H7 (cell line): ENCODE measurements at places on chromosomes 4 and X.

DNA sequence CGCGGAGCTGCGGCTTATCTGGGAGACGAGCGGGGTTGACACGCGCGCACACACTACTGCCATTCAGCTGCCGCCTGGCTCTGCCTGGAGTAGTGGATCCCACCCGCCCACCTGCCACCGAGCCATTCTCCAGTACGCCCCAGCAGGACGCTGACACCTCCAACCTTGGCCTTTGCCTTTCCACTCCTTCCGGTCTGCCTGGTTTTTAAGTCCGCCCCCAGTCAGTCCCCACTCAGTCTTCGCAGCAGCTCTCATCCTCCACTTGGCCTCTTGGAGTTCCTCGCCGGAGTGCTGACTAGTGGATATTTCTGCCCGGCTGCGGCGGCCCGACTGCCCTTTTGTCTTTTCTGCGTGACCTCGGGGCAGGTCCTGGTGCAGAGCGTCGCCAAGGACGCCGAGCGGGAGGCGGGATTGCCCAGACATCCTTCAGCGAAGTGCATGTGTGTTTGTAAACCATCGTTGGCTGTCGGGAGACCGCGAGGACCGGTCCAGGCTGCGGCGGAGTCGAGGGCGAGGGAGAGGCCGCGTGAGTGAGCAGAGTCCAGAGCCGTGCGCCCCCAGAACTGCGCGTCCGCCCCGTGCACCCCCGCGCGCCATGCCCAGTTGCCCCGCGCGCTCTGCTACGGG is 1.1 kb downstream of the SLIT2 start:
- DNase-seq, result peak; percentile 62

- DNase-seq, result no peak
Observed at GRCh38 chr4:62835631-62836030, 1573.6 kb downstream of the TECRL start.

GRCh38 chr4:181559637-181560036 is 683.6 kb upstream of the TENM3 start:
- no peak for DNase-seq

DNA sequence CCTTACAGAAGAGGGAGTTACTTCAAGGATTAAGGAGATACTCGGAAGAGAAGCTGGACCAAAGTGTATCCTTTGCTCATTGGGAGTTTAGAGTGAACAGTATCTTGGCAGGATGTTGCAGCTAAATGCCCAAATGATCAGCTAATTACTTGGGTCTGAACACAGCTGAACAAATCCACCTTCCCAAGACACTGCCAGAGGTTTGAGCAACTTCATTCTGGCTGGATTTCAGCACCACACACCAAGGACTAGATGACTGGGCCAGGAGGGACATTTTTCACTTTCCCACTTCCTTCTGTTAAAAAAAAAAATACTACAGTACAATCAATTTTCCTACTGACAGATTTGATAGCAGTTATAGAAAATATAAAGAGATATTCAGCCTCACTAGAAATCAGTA is 324.6 kb downstream of the MID1IP1 start:
- no peak for DNase-seq

DNA sequence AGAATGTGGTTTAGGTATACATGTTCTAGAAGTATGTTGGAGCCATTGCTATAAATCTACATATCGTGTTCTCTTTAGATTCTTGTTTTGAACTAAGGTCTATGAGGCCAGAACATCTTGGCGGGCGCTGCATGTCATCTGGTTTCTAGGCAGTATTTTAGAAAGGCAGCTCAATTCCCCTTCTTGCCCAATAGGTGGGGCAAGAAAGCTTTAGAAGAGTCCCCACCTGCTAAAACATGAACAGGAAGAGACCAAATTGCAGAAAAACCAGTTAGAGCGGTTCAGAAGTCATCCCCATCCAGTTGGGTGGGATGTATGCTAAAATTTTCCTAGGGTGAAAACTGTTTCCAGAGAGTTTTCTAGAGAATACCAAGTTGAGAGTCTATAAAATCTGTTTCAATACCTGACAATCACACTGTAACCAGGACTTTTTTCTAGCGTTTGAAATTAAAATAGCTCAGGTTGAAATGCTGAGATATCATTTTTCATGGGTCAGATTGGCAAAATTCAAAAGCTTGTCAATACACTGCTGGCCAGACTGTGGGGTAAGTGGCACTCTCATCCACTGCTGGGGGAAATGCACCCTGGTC is 17.5 kb upstream of the SH3KBP1 start:
- DNase-seq, result peak; percentile 65

DNA sequence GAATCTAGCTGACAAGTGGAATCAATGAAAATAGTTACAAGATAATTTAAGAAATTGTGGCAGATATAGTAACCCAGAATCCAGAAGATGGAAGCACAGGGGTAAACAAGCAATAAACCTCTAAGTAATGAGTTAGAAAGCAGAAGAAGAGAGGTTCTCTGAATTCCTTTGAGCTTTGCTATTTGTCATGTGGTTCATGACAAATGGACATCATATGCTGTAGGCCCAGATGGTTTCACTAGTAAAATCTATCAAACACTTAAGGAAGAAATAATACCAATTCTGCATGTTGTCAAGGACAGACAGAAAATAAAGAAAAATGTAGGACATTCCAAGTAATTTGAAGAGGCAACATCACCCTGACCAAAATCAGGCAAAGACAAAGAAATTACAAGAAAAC is 480.8 kb upstream of the INTU start:
- DNase-seq, result no peak

DNA sequence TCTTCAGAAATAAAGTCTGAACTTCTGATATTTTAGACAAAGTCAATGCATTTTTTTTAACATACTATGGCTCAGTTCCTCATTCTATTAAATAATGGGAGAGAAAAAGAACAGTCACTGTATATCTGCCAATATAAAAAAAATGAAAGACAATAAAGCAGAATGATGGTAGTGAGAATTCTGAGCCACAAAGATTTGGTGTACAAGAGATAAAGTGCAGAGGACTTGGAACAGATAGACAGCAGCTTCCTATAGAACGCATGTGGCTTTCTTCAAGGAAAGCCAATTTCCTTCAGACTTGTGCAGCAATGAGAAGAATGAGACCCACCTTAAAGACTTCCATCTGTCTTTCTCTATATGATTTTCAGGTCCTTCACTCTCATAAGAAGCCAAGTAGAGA is 39.7 kb downstream of the RASGEF1B start:
- DNase-seq, result no peak

GRCh38 chrX:153797415-153798015 is 3.0 kb downstream of the SSR4 start:
- DNase-seq, result no peak

GRCh38 chrX:46325312-46325877 is 219.8 kb downstream of the ZNF674 start:
- no peak for DNase-seq

- DNase-seq, result no peak
Observed at GRCh38 chr4:38710053-38710452, 46.1 kb downstream of the KLF3 start.

DNA sequence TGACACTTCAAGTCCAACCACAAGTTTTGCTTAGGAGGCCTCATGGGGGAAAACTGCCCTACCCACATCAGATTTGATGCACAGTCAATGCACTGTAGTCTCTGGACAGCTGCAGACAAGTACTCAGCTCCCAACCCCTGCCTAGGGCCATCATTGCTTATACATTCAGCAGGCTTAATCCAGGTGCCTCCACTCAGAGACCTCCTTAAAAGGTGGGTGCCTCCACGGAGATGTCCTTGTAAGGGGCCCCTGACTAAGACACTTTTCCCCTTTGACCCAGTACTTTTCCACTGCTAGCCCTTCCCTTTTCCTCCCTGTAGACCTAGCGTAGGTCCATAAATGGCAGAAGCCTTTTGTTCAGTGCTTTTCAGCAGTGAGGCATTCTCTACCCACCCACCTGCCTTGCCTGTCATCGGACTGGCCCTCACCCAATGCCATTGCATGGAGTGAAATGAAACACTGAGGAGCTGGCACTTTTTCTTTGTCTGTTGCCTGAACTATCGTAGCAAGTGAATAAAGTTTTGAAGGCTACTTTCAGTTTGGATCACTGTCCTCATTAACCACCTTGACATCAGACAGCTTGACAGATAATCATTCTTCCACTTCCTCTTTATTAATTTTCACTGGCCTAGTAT is 23.8 kb upstream of the PLK4 start:
- DNase-seq, result no peak

DNA sequence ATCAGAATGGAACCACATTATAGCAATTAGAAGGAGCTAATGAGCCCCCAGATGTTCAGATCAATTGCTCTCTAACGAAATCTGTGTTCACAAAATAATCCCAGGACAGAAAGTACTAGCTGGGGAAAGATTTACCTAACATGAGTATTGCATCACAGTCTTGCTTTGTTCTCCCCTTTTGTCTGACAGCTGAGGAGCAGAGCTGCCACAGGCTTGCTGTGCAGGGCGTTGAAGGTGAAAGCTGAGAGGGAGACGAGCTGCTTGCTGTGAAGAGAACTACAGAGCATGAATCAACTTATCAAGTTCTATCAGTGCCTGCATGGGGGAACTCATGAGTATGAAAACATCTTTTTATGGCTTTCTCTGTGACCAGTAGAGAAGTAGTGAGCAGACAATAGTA is 441.2 kb downstream of the CENPC start:
- DNase-seq, result no peak

GRCh38 chr4:13840502-13841190 is 213.1 kb upstream of the BOD1L1 start:
- DNase-seq, result no peak

DNA sequence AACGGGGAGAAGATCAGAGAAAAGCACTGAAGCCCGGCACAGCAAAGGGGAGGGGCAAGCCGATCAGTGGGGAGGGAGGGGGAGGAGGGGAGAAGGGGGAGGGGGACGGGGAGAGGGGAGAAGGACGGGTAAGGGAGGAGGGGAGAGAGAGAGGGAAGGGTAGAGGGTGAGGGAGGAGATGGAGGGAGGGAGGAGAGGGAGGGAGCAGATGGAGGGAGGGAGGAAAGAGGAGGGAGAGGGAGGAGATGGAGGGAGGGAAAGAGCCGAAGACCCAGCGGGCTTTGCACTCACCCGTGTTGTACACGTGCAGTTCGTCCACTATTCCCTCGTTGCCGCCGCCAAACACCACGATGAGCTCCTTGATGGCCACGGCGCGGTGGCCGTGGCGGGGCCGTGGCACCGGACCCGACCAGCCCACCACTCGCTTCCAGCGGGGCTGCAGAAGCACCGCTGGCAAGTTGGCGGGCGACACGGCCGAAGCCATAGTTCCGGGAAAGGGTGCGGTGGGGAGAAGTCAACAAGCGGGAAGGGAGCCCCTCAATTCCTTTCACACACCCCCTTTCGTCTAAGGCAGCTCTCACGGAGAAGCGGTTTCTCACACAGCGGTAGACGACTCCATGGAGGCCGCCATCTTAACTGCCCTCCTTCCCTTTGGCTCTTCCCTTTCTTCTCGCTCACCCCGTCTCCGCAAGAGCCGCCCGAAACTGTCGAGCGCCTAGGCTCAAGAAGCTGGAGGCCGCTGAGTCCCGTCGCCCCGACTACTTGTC is 1.1 kb downstream of the HCFC1 start:
- DNase-seq, result peak; percentile 92

- no peak for DNase-seq
Observed at GRCh38 chr4:125891597-125892258, 577.0 kb downstream of the FAT4 start.

GRCh38 chr4:6241062-6241845 is 28.4 kb upstream of the WFS1 start:
- no peak for DNase-seq

DNA sequence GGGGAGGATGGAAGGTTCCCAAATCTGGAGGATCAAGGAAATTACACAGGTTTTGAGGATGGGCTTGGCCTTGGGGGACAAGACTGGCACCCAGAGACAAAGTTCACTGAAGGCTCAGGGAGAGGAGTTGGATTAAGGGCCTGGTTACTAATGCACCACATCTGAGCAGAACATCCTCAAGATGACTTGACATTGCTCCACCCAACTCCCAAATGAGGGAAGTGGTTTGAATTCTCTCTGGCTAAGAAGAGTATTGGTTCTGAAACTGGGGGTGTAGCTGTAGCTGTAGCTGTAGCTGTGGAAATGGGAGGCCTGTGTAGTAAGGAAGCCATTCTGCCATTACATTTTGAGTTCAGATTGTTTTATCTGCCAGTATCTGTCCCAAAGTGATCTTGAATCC is 129.4 kb downstream of the RASL11B start:
- no peak for DNase-seq

- DNase-seq, result no peak
Observed at GRCh38 chrX:3384327-3384726, 37.9 kb upstream of the MXRA5 start.

- DNase-seq, result no peak
Observed at GRCh38 chrX:114071412-114071811, 512.5 kb upstream of the HTR2C start.

DNA sequence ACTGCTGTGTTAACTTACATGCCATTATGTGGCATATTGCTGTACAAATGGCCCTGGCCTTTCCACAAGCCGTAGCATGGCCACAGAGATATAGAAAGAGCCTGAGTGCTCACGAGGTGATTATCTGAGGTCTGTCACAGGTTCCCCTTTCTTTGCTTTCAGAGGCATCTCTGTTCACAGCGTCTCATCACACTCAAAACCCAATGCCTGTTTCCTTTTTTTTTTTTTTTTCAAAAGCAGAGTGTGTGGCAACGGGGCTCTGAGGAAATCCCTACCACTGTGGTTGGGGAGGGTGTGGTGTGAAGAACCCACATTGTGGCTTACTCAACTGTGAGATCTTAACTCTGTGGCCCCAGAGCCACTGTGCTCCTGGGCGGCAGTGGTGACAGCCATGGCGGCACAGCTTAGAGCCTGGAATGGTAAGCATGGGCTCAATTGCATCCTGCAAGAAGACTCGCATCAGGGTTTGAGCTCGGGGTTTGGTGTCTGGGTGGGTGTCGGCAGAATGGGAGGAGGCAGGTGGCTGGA is 30.8 kb downstream of the RTL5 start:
- DNase-seq, result no peak

- DNase-seq, result no peak
Observed at GRCh38 chr4:27568952-27569319, 708.3 kb downstream of the STIM2 start.

DNA sequence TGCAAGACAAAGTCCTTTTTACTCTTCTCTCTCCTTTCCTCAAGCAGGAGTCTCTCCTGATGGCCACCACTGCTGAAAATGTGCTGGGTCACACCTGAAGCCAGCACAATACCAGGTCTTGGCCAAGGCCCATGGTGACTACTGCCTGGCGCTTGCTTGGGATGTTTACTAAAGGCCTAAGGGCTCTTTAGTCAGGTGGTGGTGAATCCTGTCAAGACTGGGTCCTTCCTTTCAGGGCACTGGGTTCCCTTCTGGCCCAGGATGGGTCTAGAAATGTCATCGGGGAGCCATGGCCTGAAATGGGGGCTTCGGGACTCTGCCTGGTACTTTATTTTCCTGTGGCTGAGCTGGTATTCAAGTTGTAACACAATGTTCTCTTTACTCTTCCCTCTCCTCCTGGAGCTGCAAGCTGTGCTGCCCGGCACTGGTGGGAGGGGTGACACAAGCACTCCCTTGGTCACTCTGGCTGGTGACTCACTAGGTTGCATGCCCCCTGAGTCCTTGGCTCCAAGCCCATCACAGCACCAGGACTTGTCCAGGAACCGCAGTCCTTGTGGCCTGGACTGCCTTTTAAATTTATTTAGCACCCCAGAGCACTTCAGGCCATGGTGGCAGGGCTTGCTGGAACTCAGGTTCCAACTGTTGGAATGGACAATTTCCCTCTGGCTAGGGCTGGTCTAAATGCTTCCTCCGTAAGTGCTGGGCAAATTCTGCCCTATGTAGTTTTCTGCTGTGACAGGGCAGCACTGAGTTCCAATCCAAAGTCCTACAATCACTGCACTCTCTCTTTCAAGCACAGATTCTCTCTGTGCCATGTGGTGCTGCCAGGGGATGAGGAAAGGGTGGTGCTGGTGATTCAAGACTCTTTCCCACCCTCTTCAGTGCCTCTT is 11.3 kb downstream of the ARL13A start:
- no peak for DNase-seq
